Upper lobe of right lung (tissue), 1 donor: ENCODE measurements at places on chromosomes 2 and 18. TPM values are rescaled to one million over a fixed set of nuclear protein-coding genes. Genes with fewer than 3 reads are reported as not detected.

- DNase-seq, result no peak
Measured at GRCh38 chr2:4553241-4553640, 849.9 kb downstream of the DCDC2C start.

GRCh38 chr2:23587341-23587880 lies 202.4 kb downstream of the KLHL29 start:
- no peak for DNase-seq

GRCh38 chr2:105553538-105554196 lies 154.8 kb upstream of the FHL2 start:
- no peak for DNase-seq

Gene PMS1
- total RNA-seq, result 17.4 TPM

Gene LIMS2
- 161 TPM for total RNA-seq
